ENCODE measurements at places on chromosomes 1 and 21. TPM values are rescaled to one million over a fixed set of nuclear protein-coding genes. Genes with fewer than 3 reads are reported as not detected.
A peak's percentile ranks its signal among the peaks of the same experiment; 100 is the strongest.

- DNase-seq: no peak
Observed at GRCh38 chr1:210633636-210634035, 304.9 kb downstream of the HHAT start.

DNA sequence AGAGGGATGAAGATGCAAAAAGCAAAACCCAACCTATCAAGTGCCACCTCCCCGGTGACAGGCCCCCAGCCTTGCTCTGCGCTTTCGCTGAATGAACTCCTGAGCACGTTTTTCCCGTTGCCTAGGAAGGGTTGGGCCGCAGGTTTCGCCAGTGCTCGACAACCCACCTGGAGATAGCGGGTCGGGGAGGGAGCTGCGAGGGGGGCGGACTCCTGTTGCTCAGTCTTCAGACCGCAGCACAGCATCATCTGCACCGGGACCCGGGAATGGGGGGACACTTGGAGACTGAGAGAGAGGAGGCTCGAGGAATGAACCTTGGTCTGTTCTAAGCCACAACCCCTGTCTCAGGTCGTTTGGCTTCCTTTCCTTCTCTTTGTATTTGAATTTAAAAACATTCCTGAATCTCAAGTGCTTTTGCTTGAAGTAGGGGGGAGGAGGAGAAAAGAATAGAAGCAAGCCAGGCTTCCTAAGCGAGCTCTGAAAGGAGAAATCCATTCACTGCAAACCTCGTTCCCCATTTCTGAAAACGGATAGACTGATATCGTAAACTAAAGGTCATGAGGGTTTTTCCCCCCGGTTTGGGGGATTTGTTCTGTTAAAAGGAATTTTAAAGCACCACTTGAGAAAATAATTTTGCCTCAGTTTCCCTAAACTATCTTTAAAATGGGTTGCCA lies 1.2 kb downstream of the AK5 start:
- no peak for DNase-seq

- DNase-seq: no peak
Observed at GRCh38 chr1:18816808-18817207, 42.7 kb downstream of the TAS1R2 start.

DNA sequence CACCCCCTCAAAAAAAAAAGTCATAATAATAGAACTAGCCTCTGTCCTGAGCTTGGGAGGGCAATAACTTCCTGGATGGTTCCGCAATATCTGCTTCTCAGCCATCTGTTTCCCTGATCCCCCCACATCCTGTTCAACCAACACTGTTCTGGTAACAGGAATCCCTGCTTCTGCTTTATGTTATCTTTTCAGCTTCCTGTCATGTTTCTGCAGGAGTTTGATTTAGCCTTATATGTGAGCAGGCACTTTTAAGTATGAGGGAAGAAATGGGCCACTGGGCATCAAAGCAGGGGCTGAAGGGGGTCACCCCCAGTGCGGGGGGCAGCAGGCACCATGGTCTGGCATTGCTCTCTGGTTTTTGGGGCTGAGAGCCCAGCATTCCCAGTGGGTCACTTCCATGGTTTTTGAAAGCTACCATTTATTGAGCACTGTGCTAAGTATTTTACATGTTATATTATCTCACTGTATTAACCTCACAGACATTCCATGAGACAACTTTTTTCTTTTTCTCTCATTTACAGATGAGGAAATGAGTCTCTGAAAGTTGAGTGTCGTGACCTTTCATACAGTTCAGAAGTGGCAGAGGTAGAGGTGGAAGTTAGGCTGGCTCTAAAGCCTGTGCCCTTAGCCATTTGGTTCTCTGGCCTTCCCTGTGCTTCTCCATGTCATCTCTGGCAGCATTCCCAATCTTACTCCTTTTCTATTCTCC lies 61.9 kb downstream of the DNTTIP2 start:
- DNase-seq: no peak

- DNase-seq: no peak
Observed at GRCh38 chr1:205810448-205811157, 2.4 kb downstream of the SLC41A1 start.

DNA sequence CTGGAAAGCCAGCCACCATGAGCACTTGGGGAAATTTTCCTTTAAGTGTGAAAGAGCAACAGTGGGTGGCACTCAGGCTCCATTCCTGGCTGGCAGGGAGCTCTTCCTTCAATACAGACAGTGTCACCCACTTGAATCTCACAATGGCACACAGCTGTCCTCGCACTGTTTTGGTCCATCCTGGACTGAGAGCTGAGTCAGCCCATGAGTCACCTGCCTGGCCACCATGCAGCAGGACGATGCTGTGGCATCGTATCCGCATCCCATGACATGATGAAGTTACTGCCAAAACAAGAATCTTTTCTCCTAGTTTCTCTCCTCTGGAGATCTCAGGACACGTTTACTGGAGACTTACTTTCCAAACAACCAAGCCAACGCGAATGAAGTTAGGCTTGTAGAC lies 6.0 kb downstream of the TMPRSS2 start:
- DNase-seq: no peak

- DNase-seq: no peak
Observed at GRCh38 chr1:115717541-115717940, 51.0 kb downstream of the CASQ2 start.

MATN1 gene
- polyA plus RNA-seq: 0.30 TPM

AIRE gene
- polyA plus RNA-seq: 0.03 TPM

GRCh38 chr1:35187816-35188342 lies 5.1 kb downstream of the SFPQ start:
- DNase-seq: no peak

DNA sequence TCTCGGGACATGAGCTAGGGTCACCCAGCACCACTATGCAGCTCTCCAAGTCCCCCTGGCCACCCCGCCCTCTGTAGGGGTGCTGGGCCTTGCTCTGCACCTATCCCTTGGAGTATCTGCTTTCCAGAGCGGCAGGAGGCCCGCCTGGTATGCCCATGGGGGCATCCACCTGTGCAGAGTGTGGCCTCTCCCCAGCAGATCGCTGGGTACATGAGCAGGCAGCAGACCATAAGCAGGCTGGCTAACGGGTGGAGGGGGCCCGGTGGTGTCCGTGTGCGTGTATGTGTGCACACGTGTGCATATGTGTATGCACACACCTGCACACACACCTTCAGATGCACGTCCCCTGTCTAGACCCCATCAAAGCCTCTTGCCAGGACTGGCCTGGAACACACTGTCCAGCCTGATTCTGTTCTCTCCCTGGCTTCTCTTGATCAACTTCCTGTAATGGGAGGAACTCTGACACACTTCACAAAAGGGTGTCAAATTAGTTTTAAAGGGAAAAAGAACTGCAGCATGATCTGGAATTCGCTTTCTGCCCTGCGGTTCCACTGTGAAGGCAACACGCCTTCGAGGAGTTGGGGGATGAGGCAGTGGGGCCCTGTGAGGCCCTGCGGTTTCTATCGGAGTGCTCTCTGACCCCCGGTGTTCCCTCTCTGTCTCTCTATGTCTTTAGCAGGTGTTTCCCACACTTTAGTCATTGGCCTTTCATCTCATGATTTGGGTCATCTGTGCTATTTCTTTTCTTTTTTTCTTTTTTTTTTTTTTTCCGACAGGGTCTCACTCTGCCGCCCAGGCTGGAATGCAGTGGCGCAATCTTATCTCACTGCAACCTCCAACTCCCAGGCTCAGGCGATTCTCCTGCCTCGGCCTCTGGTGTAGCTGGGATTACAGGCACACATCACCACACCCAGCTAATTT lies 17.2 kb upstream of the NPHP4 start:
- DNase-seq: no peak

- DNase-seq: no peak
Observed at GRCh38 chr1:159829273-159829634, 2.6 kb downstream of the SLAMF8 start.

GRCh38 chr1:14666373-14666772 lies 67.9 kb downstream of the KAZN start:
- DNase-seq: no peak

- DNase-seq: no peak
Observed at GRCh38 chr1:83024251-83024767, 974.6 kb downstream of the TTLL7 start.

AMY1B gene
- polyA plus RNA-seq: 0.11 TPM

- DNase-seq: no peak
Observed at GRCh38 chr1:185049670-185050069, 4.3 kb downstream of the RNF2 start.

- DNase-seq: no peak
Observed at GRCh38 chr1:56435434-56436262, 143.7 kb downstream of the PLPP3 start.

GRCh38 chr1:41344708-41345159 lies 16.5 kb upstream of the FOXO6 start:
- no peak for DNase-seq

PTAFR gene
- 3.3 TPM for polyA plus RNA-seq

DNA sequence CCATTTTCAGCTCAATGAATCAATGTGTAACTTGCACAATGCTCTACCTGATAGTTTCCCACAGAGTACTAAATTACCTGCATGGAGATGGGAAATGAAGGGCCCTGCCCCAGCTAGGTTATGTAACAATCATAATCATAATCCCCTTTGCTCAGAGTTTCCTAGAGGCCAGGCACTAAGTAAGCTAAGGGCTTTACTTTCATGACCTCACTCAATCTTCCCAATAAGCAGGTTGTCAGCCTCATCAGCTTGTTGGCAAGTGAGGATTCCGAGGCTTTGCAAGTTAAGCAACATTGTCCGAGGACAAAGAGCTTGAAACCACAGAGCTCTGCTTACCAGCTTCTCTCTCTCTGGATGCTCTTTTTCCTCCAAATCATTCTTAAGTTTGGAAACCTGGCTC lies 64.1 kb upstream of the NTPCR start:
- no peak for DNase-seq

C1orf94 gene
- not detected for polyA plus RNA-seq

DNA sequence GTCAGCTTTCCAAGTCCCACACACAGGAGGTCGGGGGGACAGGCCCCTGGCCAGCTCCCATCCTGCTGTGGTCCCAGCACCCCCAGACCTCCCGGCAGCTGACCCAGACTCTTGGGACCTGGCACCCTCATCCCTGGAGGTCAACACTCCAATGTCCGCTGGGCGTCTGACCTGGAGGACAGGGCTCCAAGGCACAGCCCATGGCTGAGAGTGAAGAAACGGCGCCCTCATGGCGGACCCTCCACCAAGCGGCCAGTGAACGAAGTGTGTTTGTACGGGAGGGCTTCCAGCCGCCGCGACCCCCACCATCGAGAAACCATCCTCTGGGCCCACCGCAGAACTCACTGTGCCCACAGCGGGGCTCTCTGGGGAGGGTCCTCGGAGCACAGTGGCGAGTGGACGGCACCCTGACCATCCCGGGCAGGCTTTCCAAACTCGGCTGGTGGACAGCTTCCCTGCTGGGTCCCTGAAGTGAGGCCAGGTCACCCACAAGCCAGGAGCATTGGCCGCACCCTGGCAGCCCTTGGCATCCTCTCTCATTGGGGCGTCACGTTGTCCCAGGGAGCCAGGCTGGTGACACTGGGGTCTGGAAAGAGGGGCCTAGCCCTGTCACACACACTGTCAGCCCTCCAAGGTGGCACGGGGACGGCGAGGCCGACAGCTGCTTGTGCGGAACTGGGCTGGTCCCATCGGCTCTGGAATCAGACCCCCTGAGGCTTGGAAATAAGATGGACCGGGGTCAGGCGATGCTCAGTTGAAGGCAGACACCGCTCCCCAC lies 47.8 kb upstream of the COL6A2 start:
- DNase-seq: no peak

- DNase-seq: no peak
Observed at GRCh38 chr1:5917281-5917590, 75.0 kb downstream of the NPHP4 start.

DNA sequence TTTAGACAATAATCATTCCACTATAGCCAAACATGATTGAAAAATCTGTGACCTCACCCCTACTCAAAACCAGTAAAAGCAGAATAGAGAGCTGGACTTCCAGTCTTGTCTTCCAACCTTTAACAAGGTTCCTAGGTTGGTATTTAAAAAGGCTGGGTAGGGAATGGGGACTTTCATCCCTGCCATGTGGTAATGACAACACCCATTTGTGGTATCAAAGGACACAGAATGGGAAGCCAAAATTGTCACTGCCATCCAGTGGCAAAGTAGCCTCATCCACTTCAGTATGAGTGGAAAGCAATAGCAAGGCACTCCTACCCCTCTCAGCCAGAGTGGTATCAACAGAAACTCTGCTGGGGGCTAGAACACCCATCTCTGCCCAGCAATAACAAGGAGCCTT lies 33.9 kb downstream of the UCHL5 start:
- no peak for DNase-seq

TTC39A gene
- polyA plus RNA-seq: 9.1 TPM

DNA sequence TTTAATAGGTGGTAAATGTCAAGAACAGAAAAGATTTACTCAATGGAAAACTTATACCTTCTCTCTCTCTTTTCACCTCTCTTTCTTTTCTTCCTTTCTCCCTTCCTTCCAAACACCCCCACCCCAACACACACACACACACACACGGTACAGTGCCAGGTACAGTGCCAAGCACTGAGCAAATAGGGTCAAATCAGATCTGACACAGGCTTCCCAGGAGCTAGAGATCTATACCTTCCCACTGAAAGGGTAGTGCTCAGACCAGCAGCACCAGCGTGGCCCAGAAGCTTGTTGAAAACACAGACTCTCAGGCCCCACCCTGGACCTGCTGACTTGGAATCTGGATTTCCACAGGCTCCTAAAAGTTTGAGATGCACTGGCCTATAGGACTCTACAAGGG lies 31.9 kb downstream of the IRF2BP2 start:
- no peak for DNase-seq

GRCh38 chr1:99644279-99645004 lies 1.5 kb upstream of the PALMD start:
- DNase-seq: no peak

DNA sequence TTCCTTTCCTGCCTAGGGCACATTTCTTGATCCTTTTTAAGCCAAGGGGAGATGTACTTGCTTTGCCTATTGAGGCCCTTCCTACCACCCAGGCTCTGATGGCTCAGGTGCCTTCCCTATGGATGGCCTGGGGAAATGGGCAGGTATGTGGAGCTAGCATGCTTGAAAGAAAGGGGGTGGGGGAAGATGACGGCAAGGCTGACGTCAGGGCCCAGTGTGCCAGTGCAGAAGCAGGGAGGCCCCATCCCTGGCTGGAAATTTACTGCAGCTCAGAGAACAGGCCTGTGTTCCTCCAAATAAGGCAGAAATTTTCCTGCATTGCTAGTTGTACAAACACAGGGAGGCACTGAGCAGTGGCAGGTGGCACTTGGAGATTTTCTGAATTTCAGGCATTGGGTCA lies 453.2 kb upstream of the VAMP3 start:
- no peak for DNase-seq

- DNase-seq: peak; percentile 22
Observed at GRCh38 chr21:33801424-33802405, 113.9 kb downstream of the ATP5PO start.

Measured in left renal pelvis (tissue), 4 donors.